ENCODE measurements at places on chromosomes 5 and 9. TPM values are rescaled to one million over a fixed set of nuclear protein-coding genes. Genes with fewer than 3 reads are reported as not detected.

ACTBL2 gene
- 0.45 TPM for polyA plus RNA-seq

APBA1 gene
- 8.5 TPM for polyA plus RNA-seq

HBEGF gene
- 6.6 TPM for polyA plus RNA-seq

SLC25A48 gene
- polyA plus RNA-seq: not detected

TLX3 gene
- not detected for polyA plus RNA-seq

Measured in AG04450 (cell line).